ENCODE measurements at places on chromosomes 1 and 21.

DNA sequence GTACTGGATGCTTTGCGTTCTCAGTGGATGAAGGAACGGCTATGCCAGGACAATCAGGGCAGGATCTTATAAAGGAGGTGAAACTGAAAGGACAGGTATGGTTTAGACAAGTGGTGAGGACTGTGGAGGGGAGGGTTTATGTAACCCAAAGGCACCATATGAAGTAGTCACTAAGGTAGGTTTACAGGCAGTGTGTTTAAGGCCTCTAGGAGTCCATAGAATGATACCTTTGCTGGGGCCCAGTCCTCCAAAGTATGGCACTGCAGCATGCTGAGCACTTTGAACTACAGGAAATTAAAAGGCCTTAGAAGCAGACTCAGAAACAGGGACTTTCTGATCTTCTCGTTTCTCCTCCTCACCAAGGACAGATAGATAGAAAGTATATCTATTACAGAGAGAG lies 304.7 kb upstream of the USP25 start:
- no peak for DNase-seq

DNA sequence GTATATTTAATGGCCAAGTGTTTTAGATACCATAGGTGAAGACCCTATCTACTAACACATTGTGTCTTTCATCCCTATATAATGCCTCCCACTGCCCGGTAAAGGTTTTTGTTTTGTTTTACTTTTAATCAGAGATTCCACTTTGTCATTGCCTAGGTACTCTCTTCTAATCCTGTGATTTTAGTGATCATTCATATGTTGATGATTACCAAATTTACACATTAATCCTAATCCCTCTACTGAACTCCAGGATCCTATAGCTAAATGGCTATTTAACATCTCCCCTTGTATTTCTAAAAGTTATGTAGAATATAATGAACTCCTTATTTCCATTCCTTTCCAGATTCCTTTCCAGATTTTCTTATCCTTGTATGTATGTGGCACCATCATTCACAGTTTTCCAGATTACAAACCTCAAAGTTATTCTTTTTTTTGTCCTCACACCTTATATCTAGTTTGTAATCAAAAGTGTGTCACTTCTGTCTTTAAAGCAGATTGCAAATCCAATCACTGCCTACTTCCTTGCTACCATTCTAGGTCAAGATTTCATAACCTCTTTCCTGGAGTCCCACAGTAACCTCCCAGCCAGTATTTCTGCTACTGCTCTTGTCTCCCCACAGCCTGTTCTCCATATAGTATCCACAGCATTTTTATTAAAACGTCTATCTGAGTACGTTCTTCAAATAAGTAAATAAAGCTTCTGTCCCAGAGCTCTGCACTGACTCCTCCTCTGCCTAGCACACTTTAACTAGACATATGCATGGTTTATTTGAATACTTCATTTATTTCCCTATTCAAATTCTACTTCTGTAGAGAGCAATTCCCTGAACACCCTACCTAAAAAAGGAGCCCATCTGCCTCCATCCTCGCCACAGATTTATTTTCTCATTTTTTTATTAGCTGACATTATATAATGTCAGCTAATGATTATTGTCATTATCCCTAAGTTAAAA lies 157.8 kb downstream of the KCNT2 start:
- no peak for DNase-seq

DNA sequence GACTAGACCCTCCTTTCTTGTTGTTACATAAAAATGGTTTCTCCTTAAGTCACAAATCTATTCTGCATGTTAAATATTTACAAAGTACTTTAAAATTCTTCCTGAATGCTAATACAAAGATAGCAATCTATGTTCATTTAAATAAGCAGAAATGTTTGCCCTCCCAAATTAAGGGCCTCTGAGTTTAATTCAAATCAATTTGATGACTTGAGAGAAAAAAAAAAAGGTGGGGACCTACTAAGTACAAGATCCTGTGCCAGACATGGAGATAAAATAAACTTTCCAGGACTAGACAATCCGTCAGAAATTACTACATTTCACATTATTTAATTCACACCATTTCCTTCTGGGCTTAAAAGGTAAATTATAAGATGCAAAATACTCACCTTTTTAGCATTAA lies 548.3 kb downstream of the DPYD start:
- DNase-seq = no peak

GRCh38 chr1:194378517-194378916 lies 1192.1 kb upstream of the B3GALT2 start:
- no peak for DNase-seq

GRCh38 chr1:231800108-231800507 lies 173.5 kb downstream of the DISC1 start:
- DNase-seq = no peak

DNA sequence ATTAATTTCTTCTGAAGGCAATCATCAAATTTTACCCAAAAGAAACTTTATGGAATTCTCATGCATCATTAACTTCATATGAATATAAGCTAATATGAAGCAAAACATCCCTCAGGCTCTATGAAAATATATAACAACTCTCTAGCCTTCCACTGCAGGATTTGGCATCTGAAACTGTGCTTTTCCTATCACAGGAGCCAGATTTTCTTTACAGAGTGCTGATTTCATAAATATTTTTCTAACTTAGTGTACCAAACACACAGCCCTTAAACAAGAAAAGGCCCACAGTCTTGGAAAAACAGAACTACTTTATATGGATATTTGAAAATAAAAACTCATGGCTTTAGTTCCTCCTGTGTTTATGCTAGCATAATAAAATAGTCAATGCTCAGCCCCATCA lies 559.5 kb upstream of the CHRM3 start:
- no peak for DNase-seq

GRCh38 chr1:43302721-43303470 lies 2.1 kb downstream of the TIE1 start:
- DNase-seq = no peak

- DNase-seq = no peak
Observed at GRCh38 chr1:229249854-229250644, 20.9 kb upstream of the RAB4A start.

- no peak for DNase-seq
Observed at GRCh38 chr21:26909972-26910371, 56.9 kb downstream of the ADAMTS5 start.

- DNase-seq = no peak
Observed at GRCh38 chr1:101957771-101958170, 39.0 kb downstream of the OLFM3 start.

GRCh38 chr1:234851450-234852438 lies 241.8 kb upstream of the IRF2BP2 start:
- DNase-seq = no peak

DNA sequence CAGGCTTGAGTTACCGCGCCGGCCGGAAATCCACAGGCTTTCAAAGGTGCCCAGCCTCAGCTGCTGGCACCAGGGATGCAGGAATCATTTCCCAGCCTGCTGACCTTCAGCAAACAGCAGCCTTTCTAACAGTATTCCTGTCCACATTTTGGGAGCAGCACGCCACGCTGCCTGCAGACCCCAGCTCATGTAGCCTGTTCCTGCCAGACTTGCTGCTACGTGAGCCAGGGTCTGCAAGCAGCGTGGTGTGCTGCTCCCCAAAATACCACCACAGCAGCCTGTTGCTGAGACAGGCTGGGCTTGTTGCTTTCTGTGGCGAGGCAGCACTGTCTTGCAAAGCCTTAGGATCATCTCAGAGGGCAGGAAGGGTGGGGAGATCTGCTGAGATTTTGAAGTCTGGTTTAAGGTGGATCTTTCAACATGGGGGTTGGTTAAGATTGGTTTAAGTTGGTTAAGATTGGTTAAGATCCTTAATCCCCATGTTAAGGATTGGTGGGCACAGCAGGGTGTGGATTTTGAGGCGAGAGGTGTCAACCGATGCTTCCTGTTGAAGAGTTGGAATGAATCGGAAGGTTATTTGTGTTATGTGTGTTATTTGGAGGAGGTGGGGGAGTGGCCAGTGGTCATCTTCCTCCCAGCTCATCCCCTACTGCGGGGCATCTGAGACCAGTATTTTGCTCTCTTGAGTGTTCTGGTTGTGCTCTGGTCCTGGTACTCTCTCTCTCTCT lies 12.9 kb downstream of the FAAH start:
- DNase-seq = no peak

- DNase-seq = no peak
Observed at GRCh38 chr1:26787381-26787705, 407 bp upstream of the PIGV start.

- DNase-seq = no peak
Observed at GRCh38 chr1:197439708-197440280, 171.7 kb downstream of the CRB1 start.

DNA sequence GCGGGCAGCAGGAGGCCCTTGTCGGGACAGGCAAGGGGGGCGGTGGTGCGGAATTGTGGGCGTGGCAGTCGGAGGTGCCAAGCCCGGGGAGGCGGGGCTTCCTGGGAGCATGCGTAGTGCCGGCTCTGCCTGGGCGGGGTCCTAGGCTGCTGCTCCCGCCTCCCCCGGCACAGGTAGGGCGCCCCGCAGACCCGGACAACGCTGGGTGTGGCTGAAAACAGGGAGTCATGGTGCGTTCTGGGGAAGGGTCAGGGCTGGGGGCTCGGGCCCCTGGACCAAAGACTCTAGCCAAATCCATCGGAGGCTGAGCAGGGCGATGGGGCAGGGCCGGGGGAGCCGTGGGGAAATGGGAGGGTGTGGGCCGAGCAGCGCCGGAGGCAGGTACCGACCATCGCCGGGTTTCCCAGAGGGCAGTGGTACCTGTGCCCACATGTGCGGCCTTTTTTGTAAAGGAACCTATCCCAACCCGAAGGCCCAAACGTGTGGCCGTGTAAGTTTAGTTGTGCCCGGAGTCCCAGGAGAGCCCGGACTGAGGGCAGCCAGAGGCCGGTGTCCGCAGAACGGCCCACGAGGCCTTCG lies 231.9 kb downstream of the SDCCAG8 start:
- no peak for DNase-seq

GRCh38 chr1:179745131-179745611 lies 2.1 kb downstream of the FAM163A start:
- no peak for DNase-seq

DNA sequence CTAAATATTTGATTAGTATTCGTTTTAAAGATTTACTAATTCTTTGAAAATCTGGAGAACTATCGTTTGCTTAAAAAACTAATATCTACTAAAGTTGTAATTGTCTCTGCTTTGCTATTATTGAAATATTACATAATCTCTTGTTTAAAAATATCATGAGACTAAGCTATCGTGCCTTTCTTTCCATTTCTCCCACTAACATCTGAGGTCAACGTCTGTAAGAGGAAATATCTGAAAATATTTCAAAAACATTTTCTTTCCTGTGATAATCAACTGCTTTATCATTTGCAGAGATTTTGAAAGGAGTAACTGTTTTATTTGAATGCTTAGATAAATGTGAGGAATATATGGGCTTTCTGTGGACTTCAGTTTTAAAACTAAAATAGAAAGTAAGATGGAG lies 694.1 kb downstream of the USP25 start:
- DNase-seq = no peak

GRCh38 chr1:212351588-212352362 lies 62.9 kb downstream of the PACC1 start:
- no peak for DNase-seq

- no peak for DNase-seq
Observed at GRCh38 chr1:164559342-164560051, 513 bp downstream of the PBX1 start.

GRCh38 chr1:200866116-200866515 lies 6.7 kb upstream of the GPR25 start:
- no peak for DNase-seq
